ENCODE measurements at places on chromosomes 5 and 9.

DNA sequence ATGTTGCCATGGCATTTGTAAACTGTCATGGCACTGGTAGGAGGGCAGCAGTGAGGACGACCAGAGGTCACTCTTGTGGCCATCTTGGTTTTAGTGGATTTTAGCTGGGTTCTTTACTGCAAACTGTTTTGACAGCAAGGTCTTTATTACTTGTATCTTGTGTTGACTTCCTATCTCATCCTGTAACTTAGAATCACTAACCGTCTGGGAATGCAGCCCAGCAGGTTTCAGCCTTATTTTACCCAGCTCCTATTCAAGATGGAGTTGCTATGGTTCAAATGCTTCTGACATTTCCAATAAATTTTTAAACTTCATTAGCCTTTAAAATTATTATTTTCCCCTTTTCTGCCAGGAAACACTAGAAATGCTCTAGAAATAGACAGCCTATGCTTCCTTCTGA lies 839.1 kb downstream of the NR2F1-AS1 start:
- no peak for DNase-seq

GRCh38 chr9:121955649-121956048 lies 137.5 kb downstream of the TTLL11 start:
- DNase-seq, result no peak

DNA sequence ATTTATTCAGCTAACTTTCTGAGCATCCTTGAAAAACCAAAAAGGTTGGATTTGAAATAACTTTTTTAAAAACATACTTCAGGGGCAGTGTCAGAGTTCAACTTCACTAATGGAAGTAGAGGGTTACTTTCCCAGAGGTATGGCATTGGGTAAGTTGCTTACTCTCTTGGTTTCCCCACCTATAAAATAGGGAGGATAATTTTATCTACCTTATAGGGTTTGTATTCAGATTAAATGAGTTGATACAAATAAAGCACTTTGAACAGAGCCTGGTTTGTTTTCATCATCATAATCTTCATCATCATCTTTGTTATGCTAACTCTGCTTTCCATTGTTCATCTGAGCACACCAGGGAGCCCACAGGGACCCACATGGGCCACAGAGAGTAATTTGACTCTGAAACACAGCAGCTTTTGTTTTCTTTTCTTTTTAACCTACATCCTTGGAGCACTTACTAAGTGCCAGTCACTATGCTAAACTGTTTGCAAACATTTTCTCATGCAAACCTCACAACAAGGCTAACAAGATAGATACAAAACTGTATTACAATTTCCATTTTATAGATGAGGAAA lies 179.1 kb upstream of the SLC24A2 start:
- no peak for DNase-seq

- DNase-seq, result no peak
Observed at GRCh38 chr5:96569770-96570169, 92.4 kb upstream of the CAST start.

GRCh38 chr5:158635565-158635964 lies 464.2 kb downstream of the EBF1 start:
- DNase-seq, result no peak

DNA sequence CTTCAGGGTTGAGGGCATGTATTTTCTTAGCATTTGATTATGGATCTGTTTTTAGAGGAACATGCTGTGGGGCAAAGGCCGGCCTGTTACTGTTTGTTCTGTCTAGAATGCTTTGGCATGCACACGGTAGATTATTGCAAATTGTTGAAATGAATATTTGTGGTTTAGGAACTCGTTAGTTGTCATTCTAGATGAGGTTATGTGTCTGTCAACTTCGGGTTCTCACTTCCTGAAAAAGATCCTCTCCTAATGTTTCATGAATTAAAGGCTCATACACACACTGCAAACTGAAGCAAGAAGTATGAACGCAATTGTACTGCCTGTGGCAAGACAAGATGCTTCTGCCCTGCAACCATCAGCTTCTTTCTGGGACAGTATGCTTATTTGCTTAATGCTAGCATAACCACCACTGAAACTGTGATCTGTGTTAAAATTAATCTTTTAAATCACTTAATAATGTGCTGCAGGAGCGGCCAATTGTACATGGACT lies 99.6 kb downstream of the BASP1 start:
- no peak for DNase-seq

- DNase-seq, result no peak
Observed at GRCh38 chr5:172421020-172421419, 33.3 kb downstream of the SH3PXD2B start.

GRCh38 chr5:171595801-171596231 lies 176.4 kb downstream of the FGF18 start:
- no peak for DNase-seq

DNA sequence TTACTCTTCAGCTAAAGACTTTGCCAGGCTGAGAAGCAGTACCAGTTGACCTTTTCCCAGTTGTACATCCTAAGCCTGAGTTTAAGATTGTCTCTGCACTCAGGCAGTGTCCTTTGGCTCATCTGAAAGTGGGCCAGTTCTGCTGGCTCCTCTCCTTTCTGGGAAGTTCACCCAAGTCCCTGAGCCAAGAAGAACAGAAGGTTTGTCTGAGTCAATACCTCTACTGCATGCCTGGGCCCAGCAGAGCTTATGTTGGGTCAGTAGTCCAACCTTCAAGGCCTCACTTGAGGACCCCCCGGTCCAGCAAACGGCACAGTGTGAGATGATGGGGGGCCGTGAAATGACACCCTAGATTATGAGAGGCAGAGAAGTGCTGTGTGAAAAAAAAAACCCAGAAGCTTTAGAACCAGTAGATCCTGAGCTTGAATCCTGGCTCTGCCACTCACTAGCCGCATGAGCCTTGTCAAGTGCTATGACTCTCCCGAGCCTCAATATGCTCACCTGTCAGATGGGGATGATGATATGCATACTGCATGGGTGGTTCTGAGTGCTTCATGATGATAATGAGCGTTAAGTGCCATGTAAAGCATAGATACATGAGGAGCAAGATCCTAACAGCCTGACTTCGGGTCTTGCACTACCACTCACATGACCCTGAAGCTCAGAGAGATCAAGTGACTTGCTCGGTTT lies 156.0 kb downstream of the MACROH2A1 start:
- DNase-seq, result no peak

DNA sequence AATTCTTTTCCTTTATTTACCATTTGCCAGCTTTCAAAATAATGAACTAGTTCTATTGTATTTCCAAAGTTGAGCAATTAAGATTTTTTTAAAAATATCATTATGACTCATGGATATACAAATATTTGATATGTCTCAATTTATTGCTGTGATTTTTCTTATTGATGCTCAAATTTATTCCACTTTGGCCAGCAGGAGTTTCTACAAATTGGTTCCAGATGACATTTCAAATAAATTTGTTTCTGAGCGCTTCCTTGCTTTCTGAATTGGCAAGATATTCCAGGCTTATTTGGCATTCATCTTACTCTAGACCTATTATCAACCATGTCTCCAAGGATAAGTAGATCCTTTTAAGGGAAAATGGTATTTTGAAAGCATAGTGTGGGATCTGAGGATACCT lies 58.5 kb upstream of the TJP2 start:
- DNase-seq, result no peak

- no peak for DNase-seq
Observed at GRCh38 chr5:142486581-142486980, 161.8 kb upstream of the SPRY4 start.

DNA sequence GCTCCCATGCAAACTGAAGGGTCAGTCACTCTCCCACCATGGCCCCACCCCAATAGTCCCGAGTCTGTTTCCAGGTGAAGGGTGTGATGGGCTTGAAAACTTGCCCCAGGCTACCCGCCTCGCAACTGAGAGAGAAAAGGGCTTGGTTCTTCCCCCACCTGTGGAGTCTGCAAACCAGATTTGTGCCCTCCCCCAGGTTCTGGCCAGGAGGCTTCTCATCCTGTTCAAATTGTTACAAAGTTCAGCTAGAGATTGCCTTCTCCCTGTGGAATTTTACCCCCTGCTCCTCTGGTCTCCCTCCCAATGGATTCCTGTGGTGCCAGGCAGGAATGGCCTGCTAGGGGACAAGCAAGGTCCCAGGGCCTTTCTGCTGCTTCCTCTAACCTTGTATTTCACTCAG lies 93.1 kb upstream of the ACO1 start:
- DNase-seq, result no peak

- no peak for DNase-seq
Observed at GRCh38 chr9:23829580-23830475, 3.8 kb upstream of the ELAVL2 start.

GRCh38 chr9:106801816-106802215 lies 61.1 kb upstream of the ZNF462 start:
- DNase-seq, result no peak

- DNase-seq, result no peak
Observed at GRCh38 chr9:14783358-14783757, 60.8 kb upstream of the CER1 start.

DNA sequence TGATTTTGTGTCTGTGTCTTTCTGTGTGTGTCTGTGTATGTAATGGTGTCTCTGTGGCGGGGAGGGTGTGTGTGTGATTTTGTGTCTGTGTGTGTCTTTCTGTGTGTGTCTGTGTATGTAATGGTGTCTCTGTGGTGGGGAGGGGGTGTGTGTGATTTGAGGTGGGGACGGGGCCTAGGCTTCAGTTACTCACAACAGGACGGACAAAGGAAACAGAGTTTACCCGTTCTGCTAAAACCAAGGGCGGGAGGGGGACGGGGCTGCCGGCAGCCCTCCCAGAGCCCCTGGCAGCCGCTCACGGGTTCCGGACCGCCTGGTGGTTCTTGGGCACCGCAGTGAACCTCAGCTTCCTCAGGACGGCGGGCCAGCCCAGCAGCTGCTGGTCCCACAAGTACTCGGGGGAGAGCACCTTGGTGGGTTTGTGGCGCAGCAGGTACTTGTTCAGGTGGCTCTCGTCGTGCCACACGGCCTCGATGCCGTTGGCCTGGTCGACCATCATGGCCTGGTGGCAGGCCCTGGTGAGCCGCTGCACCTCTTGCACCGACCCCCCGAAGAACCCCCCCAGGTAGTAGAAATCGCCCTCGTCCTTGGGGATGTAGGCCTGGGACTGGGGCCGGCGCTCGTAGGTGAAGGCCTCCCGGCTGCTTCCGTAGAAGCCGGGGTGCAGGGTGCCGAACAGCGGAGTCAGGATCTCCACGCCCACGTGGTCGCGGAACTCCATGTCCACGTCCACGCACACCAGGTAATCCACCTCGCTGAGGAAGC lies 19.4 kb downstream of the ABO start:
- DNase-seq, result no peak

GRCh38 chr9:6920041-6920440 lies 162.3 kb downstream of the KDM4C start:
- DNase-seq, result no peak
